Vagina (tissue), 2 donors: ENCODE measurements at places on chromosomes 12 and 14.

DNA sequence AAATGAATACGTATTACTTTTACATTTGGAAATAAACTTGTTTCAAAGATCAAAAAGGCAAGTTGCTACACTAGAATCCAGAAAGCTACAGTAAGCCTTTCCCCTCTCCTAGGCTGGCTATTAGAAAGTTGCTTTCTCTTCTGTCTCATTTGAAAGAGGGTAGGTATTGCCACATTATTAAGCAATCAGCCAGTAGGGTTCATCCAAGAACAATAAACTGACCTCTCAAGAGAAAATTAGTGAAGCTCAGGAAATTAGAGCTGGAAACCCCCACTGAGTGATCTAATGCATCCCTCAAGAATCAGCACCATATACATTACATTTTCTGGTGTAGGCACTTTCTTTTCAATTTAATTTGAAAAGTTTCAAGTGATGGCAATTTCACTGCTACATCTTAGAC is 4.5 kb upstream of the TMEM233 start:
- DNase-seq = no peak

- no peak for DNase-seq
Measured at GRCh38 chr14:67962215-67962644, 142.7 kb downstream of the RAD51B start.

DNA sequence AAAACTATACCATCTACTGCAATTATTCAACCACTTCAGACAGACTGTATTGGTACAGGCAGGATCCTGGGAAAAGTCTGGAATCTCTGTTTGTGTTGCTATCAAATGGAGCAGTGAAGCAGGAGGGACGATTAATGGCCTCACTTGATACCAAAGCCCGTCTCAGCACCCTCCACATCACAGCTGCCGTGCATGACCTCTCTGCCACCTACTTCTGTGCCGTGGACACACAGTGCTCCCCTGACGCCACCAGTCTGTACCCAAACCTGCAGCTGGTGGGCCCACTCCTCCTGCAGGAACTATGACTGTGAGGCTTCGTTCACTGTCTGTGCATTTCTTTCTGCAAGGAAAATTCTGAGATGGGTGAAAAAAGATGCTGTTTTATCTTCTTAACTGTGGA is 284.7 kb downstream of the DAD1 start:
- no peak for DNase-seq

GRCh38 chr14:55324812-55325211 is 53.6 kb downstream of the FBXO34 start:
- no peak for DNase-seq

DNA sequence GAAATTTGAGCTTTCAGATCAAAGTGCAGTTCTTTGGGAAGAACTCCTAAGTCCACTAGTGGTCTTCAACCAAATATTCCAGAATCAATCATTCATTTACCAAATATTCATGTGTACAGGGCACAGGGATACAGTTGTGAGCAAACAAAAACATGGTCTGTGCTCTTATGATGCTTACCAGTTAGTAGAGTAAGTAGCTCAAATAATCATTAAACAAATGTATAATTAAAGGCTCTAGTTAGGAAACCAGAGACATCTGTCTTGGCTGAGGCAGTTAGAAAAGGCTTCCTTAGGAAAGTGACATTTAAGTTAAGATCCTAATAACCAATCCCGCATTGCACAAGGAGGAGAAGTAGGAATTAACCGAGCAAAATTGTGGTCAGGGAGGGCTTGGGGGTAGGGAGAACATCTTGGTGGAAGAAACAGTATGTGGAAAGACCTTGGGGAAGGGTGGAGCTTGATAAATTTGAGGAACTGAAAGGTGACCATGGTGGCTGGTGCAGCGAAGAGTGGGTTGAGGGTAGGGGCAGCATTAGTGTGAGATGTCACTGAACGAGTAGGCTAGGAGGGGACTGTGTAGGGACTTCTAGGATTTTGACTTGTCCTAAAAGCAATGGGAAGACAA is 40.0 kb downstream of the PEBP1 start:
- no peak for DNase-seq
